Neural crest cell (in vitro differentiated cells): ENCODE measurements at places on chromosomes 16 and 17. TPM values are rescaled to one million over a fixed set of nuclear protein-coding genes. Genes with fewer than 3 reads are reported as not detected.

DNA sequence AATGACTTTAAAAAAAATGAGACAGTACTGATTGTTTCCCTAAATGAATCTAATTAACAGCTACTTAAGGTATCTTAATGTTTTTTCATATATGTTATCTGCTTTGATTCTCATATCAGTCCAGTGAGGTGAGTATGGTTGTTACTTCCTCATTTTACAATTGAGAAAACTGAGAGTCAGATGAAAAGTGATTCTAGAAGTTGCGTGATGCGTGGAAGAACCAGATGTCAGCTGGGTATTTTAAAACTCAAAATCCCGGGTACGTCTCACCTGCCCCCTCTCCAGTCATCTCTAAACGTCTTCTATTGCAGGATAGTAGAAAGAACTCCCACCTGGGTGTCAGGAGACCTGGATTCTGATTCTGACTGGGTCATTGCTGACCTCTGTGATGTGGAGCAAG lies 89.2 kb downstream of the MAP2K6 start:
- DNase-seq, result no peak

The GGA3 gene
- total RNA-seq, result 57.2 and 59.0 TPM in 2 replicates

The SCARF1 gene
- 0.42 and 1.1 TPM in 2 replicates for total RNA-seq

DNA sequence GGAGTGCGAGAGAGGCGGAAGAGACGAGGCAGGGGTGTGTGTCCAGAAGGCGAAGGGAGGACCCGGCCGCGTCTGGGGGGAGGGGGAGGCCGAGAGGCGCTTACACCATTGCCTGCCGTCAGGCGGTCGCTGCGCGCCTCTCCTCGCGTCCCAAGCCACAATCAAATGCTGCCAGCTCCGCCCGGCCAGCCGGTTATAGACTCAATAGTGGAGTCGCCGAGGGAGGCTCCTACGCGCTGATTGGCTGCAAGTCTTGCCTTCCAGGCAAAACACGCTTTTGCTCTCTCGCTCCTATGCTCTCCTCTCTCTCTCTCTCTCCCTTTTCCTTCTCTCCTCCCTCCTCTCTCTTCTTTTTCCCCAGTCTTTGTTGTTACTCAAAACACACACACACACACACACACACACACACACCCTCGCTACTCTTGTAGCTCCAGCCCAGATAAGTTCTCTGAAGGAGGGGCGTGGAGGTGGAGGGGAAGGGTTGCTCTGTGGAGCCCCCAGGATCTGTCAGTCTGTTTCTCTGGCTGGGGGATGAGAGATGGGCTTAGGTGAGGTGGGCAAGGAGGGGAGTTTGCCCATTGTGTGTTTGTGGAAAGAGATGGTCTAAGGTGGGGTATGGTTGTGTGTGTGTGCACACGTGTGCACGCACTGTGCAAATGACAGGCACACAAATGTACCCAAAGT lies at the start of gene DLX3:
TSS of gene DLX3 (minus strand) at position 170 of the 684 bp plus-strand sequence. CDS start 226 bp downstream, outside the sequence.
- peak; percentile 76 for DNase-seq

DNA sequence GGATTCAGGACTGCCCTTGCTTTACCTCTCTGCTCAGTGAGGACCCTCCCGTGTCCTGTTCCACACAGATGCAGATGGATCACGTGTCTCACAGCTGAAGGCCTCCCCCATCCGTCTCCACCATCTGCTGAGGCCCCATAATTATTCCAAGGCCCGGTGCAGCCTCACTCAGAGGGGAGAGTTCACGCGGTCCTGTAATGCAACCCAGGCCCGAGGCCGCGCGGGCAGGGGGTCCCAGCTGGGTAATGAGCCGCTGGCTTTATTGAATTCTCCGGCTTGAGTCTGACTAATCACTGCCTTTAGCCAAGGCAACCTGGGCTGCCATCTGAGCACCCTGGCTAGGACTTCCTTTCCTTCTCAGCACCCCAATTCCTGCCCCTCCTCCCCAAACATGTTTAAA lies 4.4 kb upstream of the WFIKKN2 start:
- DNase-seq, result no peak

The RPAIN gene
- 99.8 and 103 TPM in 2 replicates for total RNA-seq

- no peak for DNase-seq
These were observed 75.2 kb downstream of the KATNIP start for GRCh38 chr16:27625050-27625697.

The ATP2A3 gene
- total RNA-seq, result 1.1 and 1.6 TPM in 2 replicates

DNA sequence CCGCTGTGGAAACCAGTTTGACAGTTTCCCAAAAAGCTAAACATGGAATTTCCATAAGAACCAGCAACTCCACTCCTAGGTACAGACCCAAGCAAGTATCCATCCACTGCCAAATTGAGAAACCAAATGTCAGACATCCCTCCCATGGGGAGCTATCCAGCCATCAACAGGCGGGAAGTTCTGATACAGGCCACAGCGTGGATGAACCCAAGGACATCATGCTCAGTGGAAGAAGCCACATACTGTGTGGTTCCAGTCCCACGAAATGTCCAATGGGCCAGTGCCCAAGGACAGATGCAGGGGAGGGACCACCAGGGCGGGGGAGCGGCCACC lies 12.6 kb upstream of the BAIAP2 start:
- no peak for DNase-seq

The CA7 gene
- total RNA-seq, result not detected in 2 replicates

- no peak for DNase-seq
These were observed 47.9 kb downstream of the STH start for GRCh38 chr17:46046957-46047356.

GRCh38 chr16:12017558-12017957 lies 41.0 kb downstream of the SNX29 start:
- DNase-seq, result no peak

- no peak for DNase-seq
These were observed 3.6 kb downstream of the LITAF start for GRCh38 chr16:11583166-11583565.

GRCh38 chr17:1796800-1797199 lies 32.9 kb downstream of the SMYD4 start:
- no peak for DNase-seq

DNA sequence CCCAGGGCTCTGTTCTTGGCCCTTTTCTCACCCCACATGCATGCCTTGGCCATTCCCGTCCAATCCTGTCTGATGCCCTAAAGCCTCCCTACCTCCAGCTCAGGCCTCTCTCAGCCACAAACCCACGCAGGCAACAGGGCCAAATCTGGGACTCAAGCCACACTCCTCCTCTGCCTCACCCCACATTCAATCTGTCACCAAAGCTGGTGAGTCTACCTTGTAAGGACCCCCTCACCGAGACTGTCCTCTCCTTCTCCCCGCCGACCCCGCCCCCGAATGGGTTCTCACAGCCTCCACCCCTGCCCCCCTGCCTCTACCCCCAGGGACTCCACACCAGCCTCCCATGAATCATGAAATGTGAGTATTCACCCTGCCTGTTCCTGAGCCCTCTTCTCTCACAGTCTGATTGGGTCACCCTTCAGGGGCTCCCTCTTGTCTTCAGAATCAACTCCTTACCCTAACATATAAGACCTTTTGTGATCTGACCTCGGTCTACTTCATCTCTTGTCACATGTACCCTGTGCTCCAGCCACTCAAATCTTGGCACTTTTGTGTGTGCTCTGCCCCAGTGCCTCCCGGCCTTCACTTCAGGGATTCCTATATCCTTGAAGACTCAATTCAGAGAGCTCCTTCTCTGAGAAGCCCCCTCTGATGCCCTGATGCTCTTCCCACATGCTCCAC lies 10.7 kb downstream of the EPOP start:
- no peak for DNase-seq

The TBC1D3I gene
- 0.71 and 0.96 TPM in 2 replicates for total RNA-seq

DNA sequence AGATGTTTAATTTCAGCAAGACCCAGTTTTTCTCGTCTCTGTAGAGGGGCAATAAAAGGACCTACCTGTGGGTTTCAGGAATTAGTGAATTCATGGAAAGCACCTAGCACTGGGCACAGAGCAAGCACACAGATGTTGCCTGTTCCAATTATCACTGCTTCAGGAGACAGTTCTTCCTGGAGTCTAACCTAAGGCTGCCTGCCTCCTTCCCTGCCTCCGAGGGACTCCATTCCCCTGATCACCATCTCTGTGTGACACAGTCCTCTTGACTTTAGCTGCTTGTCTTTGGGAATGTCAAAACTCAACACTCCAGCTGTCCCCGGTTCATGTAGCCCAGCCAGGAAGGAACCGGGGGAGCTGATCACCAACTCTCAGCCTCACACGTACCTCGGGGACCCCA lies 474.9 kb downstream of the SLC39A11 start:
- DNase-seq, result no peak

DNA sequence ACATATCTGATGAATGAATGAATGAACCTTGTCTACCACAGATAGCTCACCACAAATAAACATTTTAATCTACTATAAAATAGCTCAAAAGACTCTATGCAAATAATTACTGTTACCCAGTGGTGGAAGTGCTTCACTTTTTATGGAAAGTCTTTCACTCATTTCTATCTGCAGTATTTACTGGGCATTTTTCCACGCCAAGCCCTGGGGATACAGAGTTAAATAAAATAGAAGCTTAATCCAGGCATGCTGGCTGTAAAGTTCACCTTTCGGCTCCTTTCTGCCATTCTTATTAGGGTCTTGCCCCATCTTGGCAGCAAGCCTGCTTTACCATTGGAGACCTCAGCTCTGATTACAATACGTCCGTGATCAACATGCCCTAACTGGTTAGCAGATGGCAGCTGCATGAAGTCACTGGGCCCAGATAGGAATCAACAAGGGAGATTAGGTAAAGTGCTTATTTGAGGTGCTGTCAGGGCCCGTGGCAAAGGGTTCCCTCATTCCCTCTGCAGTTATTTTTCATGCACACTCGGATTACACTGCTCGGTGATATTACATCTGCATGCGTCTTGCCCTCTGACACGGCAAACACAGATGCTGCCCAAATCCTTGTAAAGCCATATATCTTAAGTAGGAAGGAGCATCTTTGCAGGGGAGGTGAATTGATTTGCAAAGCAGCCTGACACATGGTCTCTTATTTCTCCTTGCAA lies 648.9 kb downstream of the WWOX start:
- DNase-seq, result no peak

The MMP2 gene
- total RNA-seq, result 138 and 153 TPM in 2 replicates

GRCh38 chr17:50355336-50355700 lies 9.4 kb downstream of the XYLT2 start:
- no peak for DNase-seq
